Esophagus muscularis mucosa (tissue), 4 donors: ENCODE measurements at places on chromosomes 2 and 18. TPM values are rescaled to one million over a fixed set of nuclear protein-coding genes. Genes with fewer than 3 reads are reported as not detected.

DNA sequence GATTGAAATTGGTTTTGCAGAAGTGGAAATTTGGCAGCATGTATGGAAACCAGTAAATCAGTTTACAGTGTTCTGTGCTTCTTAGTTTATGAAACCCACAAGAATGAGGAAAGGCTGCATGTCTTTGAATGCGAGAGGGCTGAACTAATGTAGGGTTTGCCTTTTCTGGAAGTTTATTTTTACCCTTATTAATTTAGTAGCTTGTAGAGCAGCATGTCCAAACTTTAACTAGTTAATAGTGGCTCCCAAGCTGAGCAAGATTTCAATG is 50.4 kb downstream of the LDLRAD4 start:
- H3K27me3 ChIP-seq, result no peaks in the 10 kb centered on the region
- peaks cover 99% of the 10 kb centered on the region for H3K4me1 ChIP-seq
- H3K36me3 ChIP-seq, result no peaks in the 10 kb centered on the region
- no peak for DNase-seq
- H3K27ac ChIP-seq, result peak overlapping the region; percentile 85

DNA sequence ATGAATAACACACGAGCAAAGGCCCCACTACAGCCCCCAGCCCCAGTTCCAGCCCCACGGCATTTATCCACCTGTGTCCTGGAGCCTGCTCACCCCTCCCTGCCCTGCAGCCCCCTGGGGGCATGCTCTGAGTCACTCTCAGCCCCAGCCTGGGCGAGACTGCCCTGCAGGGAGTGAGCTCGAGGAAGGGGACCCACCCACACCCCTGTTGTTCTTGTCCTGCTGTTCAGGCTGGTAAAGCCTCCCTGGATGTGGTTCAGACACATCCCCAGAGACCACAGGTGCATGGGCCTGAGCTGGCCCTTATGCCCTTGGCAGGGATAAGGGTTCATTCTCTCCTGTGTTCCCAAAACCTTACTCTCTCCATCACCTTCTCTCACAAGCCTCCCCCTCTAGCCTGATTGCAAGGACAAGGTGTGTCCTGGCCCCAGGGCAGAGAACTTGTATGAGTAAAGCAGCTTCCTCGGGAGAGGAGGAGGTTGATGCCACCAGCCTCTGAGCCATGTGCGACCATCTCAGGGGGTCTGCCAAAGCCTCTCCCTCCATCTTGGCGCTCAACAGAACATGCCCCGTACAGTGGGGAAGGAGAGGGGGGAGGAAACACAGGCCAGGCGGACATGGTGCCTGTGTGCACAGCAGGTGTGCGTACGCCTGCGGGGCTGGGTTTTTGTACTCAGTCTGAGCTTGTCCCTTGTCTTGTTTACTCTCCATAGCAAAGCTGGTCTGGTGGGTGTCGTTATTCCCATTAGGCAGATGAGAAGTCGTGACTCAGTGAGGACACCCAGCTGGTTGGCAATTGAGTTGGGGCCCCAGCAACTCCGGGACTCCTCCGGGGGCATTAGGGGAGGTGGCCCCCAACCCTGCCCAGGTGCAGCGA is 64.4 kb downstream of the CIB4 start:
- no peak overlapping the region for H3K4me3 ChIP-seq
- DNase-seq, result no peak
- H3K27ac ChIP-seq, result no peak overlapping the region
- H3K27me3 ChIP-seq, result no peaks in the 10 kb centered on the region

- H3K27me3 ChIP-seq, result no peaks in the 10 kb centered on the region
- DNase-seq, result no peak
- H3K27ac ChIP-seq, result no peak overlapping the region
- no peaks in the 10 kb centered on the region for H3K4me1 ChIP-seq
- no peaks in the 10 kb centered on the region for H3K36me3 ChIP-seq
Observed at GRCh38 chr2:4718777-4719176, 973.4 kb upstream of the SOX11 start.

DNA sequence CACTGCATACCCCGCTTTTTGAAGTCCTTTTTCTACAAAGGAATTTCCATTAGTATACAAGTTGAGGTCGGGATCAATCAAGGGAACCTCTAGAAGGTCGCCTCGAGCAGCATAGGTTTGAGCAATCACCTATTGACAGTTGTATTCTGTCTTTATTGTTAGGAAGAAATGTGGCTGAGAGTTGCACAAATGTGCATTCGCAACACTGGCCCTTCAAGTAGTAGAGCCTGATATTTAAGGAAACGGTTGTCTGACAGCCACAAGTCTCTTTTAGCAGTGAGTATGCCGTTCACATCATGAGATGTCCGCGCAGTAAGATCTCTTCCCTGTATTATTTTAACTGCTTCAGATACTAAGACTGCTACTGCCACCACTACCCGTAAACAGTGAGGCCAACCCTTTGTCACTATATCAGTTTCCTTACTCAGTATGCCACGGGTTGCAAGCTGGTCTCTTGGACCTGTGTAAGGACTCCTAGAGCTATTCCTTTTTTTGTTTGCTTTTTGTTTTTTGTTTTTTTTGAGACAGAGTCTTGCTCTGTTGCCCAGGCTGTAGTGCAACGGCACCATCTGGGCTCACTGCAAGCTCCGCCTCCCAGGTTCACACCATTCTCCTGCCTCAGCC is 10.0 kb upstream of the STARD7 start:
- no peaks in the 10 kb centered on the region for H3K4me1 ChIP-seq
- H3K4me3 ChIP-seq, result no peak overlapping the region
- no peaks in the 10 kb centered on the region for H3K36me3 ChIP-seq
- H3K27me3 ChIP-seq, result no peaks in the 10 kb centered on the region
- H3K27ac ChIP-seq, result no peak overlapping the region

DNA sequence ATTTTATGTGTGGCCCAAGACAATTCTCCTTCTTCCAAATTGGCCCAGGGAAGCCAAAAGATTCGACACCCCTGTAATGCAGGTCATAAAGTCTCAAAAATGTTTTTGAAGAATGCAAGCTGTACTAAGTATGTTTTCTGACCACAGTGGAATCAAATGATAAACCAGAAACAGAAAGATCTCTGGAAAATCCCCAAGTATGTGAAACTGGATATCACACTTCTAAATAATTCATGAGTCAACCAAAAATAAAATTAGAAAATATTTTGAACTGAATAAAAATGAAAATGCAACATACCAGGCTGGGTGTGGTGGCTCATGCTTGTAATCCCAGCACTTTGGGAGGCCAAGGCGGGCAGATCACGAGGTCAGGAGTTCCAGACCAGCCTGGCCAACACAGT is 34.1 kb upstream of the UBE2F start:
- H3K36me3 ChIP-seq, result no peaks in the 10 kb centered on the region
- H3K4me1 ChIP-seq, result peaks cover 22% of the 10 kb centered on the region
- no peak overlapping the region for H3K4me3 ChIP-seq

DNA sequence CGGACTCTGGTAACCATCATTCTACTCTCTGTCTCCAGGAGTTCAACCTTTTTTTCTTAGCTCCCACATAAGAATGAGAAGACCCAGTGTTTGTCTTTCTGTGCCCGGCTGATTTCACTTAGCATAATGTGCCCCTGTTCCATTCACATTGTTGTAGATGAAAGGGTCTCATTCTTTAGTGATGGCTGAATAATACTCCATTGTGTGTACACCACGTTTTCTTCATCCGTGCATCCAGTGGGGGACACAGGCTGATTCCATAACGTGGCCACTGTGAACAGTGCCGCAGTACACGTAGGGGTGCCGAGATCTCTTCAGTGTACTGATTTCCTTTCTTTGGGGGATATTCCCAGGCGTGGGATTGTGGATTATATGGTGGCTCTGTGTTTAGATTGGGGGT is 72.3 kb upstream of the NFATC1 start:
- no peak for DNase-seq
- H3K27me3 ChIP-seq, result no peaks in the 10 kb centered on the region
- H3K4me1 ChIP-seq, result no peaks in the 10 kb centered on the region

GRCh38 chr2:121527009-121527682 is 3.5 kb upstream of the RNU4ATAC start:
- peaks cover 43% of the 10 kb centered on the region for H3K4me1 ChIP-seq
- no peak for DNase-seq
- H3K4me3 ChIP-seq, result no peak overlapping the region
- no peaks in the 10 kb centered on the region for H3K27me3 ChIP-seq
- H3K36me3 ChIP-seq, result peaks cover 35% of the 10 kb centered on the region

GRCh38 chr18:34801774-34802173 is 91.7 kb downstream of the DTNA start:
- no peak overlapping the region for H3K4me3 ChIP-seq
- no peaks in the 10 kb centered on the region for H3K36me3 ChIP-seq
- no peak for DNase-seq
- peaks cover 61% of the 10 kb centered on the region for H3K4me1 ChIP-seq
- no peak overlapping the region for H3K27ac ChIP-seq

- H3K27ac ChIP-seq, result peak overlapping the region; percentile 76
- peaks cover 69% of the 10 kb centered on the region for H3K4me1 ChIP-seq
- H3K36me3 ChIP-seq, result no peaks in the 10 kb centered on the region
- H3K4me3 ChIP-seq, result peak overlapping the region; percentile 31
Observed at GRCh38 chr2:239274391-239275043, 126.3 kb downstream of the HDAC4 start.

- H3K4me1 ChIP-seq, result peaks cover 7% of the 10 kb centered on the region
- no peak overlapping the region for H3K4me3 ChIP-seq
- H3K36me3 ChIP-seq, result no peaks in the 10 kb centered on the region
- H3K27ac ChIP-seq, result no peak overlapping the region
- peak; percentile 83 for DNase-seq
- H3K27me3 ChIP-seq, result no peaks in the 10 kb centered on the region
Observed at GRCh38 chr2:129763190-129763846, 216.1 kb upstream of the RAB6C start.

DNA sequence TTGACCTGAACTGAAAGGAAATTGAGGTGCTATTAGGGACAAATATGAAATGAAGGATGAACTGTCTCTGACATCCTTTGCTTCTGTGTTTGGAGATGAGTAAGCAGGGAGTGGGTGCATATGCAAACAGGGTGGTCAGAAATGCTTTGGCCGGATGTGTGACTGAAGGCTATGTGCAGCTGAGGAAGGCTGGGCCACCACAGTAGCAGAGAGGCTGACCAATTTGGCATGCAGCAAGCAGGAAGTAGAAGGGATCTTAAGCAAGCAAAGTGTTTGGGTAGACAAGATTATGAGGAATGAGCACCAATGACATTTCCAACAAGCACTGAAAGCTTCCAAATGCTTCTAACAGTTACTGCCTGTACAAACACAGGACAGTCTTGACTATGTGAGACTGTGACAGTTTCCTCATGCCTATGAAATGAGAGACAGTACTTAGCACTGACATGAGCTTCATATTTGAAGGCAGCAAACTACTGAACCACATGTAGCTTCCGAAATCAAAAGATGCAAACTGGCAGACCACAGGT is 3.3 kb upstream of the ACTR3 start:
- H3K36me3 ChIP-seq, result no peaks in the 10 kb centered on the region
- H3K4me1 ChIP-seq, result peaks cover 35% of the 10 kb centered on the region
- no peak overlapping the region for H3K4me3 ChIP-seq
- H3K27ac ChIP-seq, result no peak overlapping the region
- no peaks in the 10 kb centered on the region for H3K27me3 ChIP-seq

DNA sequence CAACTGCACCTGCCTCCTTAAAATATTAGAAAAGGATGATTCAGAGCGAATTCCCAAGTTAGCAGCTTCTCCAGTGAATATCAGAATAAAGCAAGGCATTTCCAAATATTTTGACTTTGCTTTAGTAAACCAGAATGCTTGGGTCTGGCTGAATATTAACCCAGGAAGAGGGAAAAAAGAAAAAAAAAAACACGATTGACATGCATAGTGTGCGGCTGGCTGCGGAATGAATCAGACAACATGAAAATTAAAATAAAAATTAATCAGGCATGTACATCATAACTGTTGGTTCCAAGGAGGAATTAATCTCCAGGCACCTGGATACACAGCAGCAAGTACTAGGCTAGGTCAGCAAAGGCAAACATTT is 105.8 kb upstream of the NCKAP5 start:
- H3K27me3 ChIP-seq, result no peaks in the 10 kb centered on the region
- peak overlapping the region; percentile 71 for H3K27ac ChIP-seq
- no peaks in the 10 kb centered on the region for H3K36me3 ChIP-seq
- H3K4me3 ChIP-seq, result peak overlapping the region; percentile 38
- no peak for DNase-seq
- peaks cover 24% of the 10 kb centered on the region for H3K4me1 ChIP-seq

DNA sequence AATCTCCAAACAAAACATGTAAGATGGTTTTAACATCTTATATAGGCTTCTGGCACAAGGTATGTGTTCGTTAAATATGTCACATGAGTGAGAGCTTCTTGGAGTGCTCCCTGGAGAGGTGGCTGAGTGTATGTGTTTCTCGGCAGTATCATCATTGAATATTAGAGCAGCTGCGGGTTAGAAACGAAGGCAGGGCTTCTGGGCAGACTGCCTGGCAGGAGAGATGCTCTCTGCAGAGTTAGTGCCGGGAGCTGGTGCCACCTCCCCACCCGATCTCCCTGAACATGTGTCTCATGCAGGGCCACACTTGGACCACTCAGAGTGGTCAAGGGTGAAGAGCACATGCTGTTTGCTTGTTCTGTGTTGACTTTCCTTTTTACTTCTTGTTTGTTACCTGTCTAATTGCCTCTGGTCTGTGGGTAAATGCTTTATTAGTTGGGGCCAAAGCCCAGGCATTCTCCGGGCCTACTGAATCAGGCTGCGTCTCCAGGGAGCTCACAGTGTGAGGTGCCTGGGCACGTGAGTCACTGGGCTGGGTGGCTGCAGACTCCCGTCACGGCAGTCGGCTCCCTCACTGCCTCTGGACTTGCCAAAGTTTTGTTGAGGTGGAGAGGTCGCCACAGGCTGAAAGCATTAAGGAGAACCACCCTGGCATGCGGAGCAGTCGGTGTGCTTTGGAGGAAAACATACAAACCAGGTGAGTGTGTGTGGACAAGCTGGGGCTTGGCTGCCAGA is 246.6 kb downstream of the FHOD3 start:
- H3K36me3 ChIP-seq, result no peaks in the 10 kb centered on the region
- H3K4me3 ChIP-seq, result no peak overlapping the region
- H3K4me1 ChIP-seq, result peaks cover 22% of the 10 kb centered on the region

DNA sequence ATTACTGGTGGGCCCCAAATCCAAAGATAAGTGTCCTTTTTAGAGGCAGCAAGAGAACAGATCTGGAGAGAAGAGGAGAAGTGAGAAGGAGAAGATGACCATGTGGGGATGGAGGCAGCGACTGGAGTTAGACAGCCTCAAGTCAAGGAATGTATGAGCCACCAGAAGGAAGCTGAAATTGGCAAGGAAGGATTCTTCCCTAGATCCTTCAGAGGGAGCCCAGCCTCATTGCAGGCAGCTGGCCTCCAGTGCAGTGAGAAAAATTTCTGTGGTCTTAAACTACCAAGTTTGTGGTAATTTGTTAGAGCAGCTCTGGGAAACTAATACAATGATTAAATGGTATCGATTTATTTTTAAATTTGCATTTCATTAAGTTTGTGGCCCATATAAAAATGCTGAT is 167.9 kb downstream of the NCKAP5 start:
- no peaks in the 10 kb centered on the region for H3K4me1 ChIP-seq
- no peak overlapping the region for H3K4me3 ChIP-seq
- H3K27ac ChIP-seq, result no peak overlapping the region

- H3K27me3 ChIP-seq, result no peaks in the 10 kb centered on the region
- no peak overlapping the region for H3K27ac ChIP-seq
- H3K4me1 ChIP-seq, result no peaks in the 10 kb centered on the region
- no peak for DNase-seq
Observed at GRCh38 chr2:172647439-172647838, 88.2 kb upstream of the RAPGEF4 start.

Gene PEX13
- 26.7 TPM for total RNA-seq

Gene PGAP1
- total RNA-seq, result 3.7 TPM

Gene OTOS
- total RNA-seq, result not detected

Gene CDKL4
- 0.40 TPM for total RNA-seq

Gene CRYGC
- total RNA-seq, result not detected

Gene LDLRAD4
- 40.4 TPM for total RNA-seq

Gene ADGRF3
- not detected for total RNA-seq

Gene IFT172
- total RNA-seq, result 12.1 TPM

Gene MAL
- total RNA-seq, result 42.8 TPM

Gene SLC4A5
- total RNA-seq, result 0.50 TPM
